Activated T-helper 2 cell treated with anti-CD3 and anti-CD28 coated beads, Interferon-gamma antibody, Interleukin-2, Interleukin-4, amounts not matched to agents 10 μg/mL and 5 μg/mL and 100 μg/mL, durations not matched to agents 14 hours and 24 hours and 36 hours (primary cell): ENCODE measurements at places on chromosomes 5 and 9.

DNA sequence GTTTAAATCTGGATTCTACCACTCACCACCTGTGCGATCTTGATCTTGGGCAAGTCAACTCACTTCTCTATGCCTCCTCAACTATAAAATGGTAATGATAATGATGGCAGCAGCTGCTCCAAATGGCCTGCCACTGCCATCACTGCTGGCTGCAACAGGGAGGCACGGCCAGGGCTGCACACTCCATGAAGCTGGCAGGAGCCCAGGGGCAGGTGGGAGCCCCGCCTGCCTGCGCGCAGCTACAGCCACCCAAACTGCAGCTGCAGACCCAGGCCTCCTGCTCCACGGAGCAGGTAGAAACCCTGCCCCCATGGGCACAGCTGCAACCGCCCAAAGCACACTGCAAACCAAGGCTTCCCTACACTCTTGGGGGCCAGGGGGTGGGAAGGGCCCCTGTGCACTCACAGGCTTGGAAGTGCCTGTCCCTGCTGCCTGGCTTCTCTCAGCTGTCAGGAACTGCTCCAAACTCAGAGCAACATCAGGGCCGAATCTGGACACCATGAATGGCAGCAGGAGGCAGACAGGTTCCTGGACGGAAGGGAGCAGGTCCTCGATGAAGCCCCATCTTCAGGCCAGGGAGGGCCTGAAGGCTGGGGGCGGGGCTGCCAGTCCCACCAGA, 57.6 kb downstream of the PRELID2 start:
- no peak for DNase-seq

GRCh38 chr9:115137526-115137925, 19.6 kb upstream of the TNC start:
- DNase-seq = no peak

GRCh38 chr9:24071091-24071490, 245.1 kb upstream of the ELAVL2 start:
- no peak for DNase-seq

- DNase-seq = no peak
Observed at GRCh38 chr5:80341016-80341775, 21.4 kb downstream of the SPZ1 start.

DNA sequence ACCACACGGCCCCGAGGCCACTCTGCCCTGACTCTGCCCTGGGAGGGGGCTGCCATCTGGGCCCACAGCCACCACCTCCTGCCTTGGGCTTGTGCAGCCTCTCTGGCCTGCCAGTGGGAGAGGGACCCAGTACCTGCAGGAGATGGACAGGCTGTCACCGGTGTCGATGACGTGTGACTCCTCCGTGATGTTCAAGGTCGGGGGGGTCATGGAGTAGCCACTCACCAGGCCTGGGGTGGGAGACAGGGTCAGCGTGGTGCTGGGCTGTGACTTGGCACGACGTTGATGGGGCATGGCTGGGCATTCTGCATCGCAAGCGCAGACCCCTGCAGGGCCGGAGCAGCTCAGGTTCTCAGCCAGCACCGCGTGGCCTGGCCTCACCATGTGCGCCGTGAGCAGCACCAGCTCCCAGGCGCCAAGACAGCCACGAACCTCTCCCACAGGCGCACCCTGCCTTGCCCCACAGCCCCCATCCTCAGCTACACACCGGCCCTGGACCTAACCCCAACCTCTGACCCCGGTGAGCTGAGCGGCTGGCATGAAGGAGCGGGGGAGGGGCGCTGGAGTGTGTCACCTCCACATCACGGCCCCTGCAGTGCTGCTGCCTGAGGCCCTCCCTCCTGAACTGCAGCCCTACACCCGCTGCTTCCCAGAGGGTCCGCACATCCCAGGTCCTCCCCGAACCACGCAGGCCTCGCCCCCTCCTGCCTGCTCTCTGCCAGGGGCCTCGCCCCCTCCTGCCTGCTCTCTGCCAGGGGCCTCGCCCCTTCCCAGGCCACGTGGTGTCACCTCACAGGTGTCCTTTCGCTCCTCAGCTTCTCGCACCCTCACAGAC, 17.6 kb downstream of the FLT4 start:
- DNase-seq = no peak
